Activated T-cell treated with anti-CD3 and anti-CD28 coated beads, Interleukin-2, amount 50 U/mL, for 72 hours (primary cell): ENCODE measurements at places on chromosomes 7 and 10. TPM values are rescaled to one million over a fixed set of nuclear protein-coding genes. Genes with fewer than 3 reads are reported as not detected.

The PPP1R17 gene
- not detected for total RNA-seq

GRCh38 chr7:26167303-26167934, 15.4 kb downstream of the NFE2L3 start:
- peak; percentile 54 for DNase-seq

The COPS6 gene
- total RNA-seq = 43.7 TPM

DNA sequence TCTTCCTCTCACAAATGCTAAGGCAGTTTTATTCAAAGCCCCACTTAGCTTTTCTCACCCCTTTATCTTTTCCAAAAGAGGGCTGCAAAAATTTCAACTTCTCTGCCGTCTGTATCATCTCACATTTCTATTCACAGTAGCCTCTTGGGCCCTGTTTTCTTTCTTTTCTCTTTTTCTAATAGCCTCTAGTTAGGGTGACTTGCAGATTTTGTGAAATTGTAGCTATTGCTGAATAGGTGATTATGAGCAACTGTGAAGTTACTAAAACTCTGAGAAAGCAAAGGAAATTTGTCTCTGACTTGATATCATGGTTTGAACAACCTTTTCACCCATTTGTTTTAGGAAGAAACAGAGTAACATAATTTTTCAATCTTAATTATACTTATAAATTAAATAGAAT, 29.2 kb downstream of the EXOC4 start:
- no peak for DNase-seq

DNA sequence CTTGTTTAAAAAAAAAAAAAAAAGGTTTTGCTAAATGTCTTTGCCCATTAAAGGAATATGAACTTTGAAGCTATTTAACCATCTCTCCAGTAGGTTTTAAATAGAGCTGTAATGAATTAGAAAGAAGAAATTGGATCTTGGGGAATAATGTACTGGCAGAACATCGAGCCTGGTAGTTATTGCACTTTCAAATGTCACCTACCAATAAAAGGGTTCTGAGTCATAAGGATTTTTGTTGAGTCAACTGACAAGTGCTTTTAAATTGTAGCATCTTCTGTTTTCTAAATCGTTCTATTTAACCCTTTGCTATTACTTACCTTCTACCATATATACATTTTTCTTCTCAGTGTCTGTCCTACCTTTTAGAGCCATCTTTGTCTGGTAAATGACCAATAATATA, 10.7 kb downstream of the CUTC start:
- DNase-seq = no peak

GRCh38 chr10:118868589-118868988, 113.8 kb upstream of the CACUL1 start:
- DNase-seq = no peak

The IKZF1 gene
- total RNA-seq = 504 TPM
